Activated naive CD8-positive, alpha-beta T cell treated with anti-CD3 and anti-CD28 coated beads, Interleukin-2, amount 50 U/mL, for 24 hours (primary cell): ENCODE measurements at places on chromosomes 2 and 18.

DNA sequence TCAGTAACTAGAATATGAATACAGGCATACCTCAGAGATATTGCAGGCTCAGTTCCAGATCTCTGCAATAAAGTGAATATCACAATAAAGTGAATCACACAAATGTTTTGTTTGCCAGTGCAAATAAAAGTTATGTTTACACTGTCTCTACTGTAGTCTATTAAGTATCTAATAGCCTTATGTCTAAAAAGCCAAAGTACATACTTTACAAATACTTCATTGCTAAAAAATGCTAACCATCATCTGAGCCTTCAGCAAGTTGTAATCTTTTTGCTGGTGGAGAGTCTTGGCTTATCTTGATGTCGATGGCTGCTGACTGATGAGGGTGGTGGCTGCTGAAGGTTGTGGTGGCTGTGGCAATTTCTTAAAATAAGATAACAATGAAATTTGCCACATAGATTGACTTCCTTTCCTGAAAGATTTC, 159.4 kb downstream of the MYO1B start:
- DNase-seq = no peak

DNA sequence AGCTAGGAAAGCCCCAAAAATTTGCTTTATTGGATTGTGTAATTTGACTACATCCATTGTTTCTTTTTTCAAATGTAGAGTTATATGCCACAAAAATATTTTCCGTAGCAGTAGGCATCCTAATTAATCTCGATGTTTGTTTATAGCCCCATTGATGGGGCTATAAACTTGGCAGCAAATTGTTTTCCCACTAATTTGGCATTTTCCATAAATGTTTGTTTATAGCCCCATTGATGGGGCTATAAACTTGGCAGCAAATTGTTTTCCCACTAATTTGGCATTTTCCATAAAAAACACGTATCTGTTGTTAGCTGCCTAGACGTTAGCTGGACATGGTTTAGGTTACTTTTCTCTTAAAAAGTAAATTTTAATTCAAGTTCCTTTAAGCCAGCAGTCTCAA, 23.8 kb downstream of the MSH2 start:
- no peak for DNase-seq

DNA sequence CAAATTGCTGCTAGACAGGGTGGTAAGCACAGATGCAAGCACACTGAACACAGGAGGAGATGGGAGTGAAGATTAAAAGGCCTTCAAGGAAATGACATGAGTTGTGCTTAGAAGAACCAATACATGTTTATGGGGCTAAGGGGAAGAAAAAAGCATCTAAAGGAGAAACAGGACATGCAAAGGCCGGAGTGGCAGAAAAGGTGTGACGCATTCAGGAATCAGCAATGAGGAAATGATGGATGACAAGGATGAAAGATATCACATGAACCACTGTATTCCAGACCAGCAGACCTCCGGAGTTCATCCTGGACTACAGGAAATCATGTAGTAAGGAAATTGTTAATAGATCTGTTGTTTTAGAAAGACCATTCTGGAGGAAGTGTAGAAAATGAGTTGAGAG, 42.8 kb downstream of the PPP4R1 start:
- DNase-seq = no peak

- no peak for DNase-seq
Observed at GRCh38 chr2:6896930-6897759, 19.6 kb downstream of the RSAD2 start.

DNA sequence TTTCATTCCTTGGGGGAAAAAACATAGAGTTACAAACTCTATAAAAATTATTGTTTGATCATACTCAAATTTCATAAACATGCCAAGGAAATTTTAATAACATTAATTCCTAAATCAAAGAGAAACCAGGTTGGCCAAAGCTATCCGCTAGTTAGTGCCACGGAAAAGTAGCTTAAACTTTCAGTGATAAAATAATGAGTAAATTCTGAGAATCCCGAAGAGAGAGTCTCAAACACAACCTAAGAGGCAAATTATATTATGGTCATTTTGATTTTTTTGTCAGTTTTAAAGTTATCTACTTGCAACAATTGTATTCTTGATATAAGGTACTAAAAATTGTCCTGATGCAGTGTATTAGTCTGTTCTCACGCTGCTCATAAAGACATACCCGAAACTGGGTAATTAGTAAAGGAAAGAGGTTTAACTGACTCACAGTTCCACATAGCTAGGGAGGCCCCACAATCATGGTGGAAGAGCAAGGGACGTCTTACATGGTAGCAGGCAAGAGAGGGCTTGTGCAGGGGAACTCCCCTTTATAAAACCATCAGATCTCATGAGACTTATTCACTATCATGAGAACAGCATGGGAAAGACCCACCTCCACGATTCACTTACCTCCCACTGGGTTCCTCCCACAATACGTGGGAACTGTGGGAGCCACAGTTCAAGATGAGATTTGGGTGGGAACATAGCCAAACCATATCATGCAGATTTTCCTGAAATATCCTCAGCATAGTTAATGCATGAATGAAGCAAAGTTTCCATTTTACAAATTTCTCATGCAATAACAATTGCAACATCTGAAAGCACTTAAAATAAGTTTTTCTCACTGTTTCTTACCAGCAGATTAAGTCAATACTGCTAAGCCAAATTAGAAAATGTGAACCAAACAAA, 205.9 kb upstream of the STK17B start:
- DNase-seq = peak; percentile 36

- no peak for DNase-seq
Observed at GRCh38 chr2:5510082-5510481, 182.1 kb upstream of the SOX11 start.

- no peak for DNase-seq
Observed at GRCh38 chr2:55587-56448, 9.5 kb upstream of the FAM110C start.

DNA sequence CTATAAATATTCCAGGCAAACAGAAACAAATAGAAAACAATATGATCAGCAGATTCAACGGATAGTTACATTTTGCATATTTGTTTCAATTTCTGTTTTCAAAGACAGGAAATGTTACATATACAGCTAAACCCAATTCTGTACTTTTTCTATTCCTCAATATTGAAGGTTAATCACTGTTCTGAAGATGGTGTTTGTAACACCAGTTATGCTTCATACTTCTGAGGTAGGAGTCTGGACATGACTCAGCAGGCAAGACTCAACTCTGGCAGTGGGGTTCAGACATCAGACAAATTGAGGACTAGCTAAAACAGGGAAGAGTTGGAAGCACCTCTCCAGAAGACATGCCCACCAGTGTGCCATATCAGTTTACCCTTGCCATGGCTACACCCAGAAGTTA, 16.6 kb downstream of the SERPINB13 start:
- DNase-seq = no peak

GRCh38 chr18:24734058-24734457, 273.6 kb downstream of the HRH4 start:
- DNase-seq = no peak

DNA sequence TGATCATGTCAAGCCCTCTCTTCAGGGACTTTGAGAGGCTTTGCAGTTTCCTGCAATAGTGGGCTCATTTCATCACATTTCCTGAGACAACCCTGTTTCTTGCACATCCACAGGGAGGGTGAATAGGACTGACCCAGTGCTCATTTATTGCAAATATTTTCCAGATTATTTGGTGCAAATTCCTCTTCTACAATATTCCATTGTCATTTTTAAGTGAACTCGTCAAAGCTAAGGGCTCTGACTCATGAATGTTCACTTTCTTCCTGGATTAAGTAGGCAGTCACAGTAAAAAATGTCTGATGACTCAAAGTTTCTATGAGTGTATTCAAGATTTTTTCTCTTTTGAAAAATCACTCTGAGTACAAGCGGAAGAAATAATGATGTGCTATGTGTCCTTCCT, 225.5 kb upstream of the GALNT5 start:
- DNase-seq = no peak

GRCh38 chr2:127228102-127228501, 8.0 kb upstream of the CYP27C1 start:
- DNase-seq = no peak

- DNase-seq = no peak
Observed at GRCh38 chr18:47558110-47558750, 306.8 kb upstream of the SKOR2 start.

- DNase-seq = no peak
Observed at GRCh38 chr2:46854260-46854659, 61.3 kb downstream of the MCFD2 start.

DNA sequence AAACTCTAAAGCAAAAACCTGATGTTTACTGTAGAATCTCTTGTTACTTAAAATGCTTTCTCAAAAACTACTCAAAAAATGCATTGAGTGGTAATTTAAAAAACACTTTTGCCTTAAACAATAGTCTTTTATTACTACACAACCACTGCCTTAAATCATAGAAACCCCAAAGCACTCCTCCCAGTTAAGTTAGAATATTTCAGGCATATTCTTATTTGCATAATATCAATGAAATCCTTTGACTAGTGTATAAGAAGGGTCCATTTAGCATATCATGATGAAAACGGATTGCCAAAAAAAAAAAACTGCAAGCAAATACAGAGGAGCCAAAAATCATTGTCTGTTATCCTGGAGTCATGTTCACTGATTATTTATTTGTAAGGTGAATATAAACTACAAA, 119.2 kb downstream of the PTPRM start:
- DNase-seq = no peak

GRCh38 chr2:177430411-177430810, 37.8 kb downstream of the AGPS start:
- no peak for DNase-seq

GRCh38 chr2:86790676-86791572, at the start of gene CD8A:
TSS of gene CD8A (minus strand) at chr2:86790913. CDS start at chr2:86790825, 88 bp downstream.
- DNase-seq = peak; percentile 80

- DNase-seq = no peak
Observed at GRCh38 chr18:53749766-53750165, 474.7 kb downstream of the MBD2 start.

DNA sequence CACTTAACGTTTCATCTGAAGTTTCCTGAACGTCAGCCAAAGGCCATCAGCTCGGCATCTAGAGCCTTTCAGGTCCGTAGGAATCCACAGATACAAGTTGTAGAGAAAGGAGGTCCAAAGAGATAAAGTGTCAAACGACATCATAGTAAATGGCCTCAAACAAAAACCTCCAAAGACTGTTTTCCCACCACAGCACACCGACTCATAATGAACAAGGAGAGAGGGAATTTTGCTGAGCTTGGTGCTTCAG, 150.3 kb downstream of the PXDN start:
- no peak for DNase-seq

DNA sequence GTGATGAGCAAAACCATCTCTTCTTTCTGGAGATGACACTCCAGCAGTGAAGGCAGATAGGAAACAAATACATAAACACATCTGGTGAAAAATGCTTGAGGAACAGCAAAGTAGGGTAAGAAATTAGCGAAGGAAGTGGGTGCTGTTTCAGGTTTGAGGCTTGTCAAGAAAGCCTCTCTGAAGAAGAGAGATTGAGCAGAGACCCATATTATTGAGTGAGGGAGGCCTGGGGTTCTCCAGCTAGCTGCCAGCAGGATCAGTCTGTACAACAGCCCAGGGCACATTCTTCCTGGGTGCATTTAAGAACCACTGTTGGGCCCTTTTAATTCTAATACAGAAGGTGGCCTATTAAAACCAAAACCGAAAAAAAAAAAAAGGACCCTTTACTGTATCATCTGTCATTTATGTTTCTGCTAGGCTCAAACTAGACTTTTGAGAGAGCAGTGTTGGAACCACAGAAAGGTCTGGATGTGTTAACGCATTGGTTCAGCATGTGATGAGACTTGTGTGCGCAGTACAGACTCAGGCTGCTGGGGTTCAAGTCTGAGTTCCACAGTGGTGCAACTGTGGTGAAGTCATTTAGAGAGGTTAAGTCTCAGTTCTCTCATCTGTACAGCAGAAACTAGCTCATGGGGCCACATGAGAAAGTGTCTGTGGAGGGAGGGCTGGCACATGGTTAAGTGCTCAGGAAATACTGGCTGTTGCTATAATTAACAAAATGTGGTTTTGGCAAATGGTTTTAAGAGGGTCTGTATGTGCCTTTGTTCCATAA, 28.9 kb downstream of the MGAT5 start:
- peak; percentile 41 for DNase-seq

- no peak for DNase-seq
Observed at GRCh38 chr2:57291209-57291608, 755.4 kb upstream of the VRK2 start.

GRCh38 chr2:208175840-208176153, 12.4 kb upstream of the CRYGA start:
- DNase-seq = no peak

- no peak for DNase-seq
Observed at GRCh38 chr2:152505495-152505906, 170.5 kb downstream of the FMNL2 start.

GRCh38 chr2:99451280-99451679, 38.5 kb downstream of the REV1 start:
- no peak for DNase-seq

GRCh38 chr2:15662026-15662425, 70.4 kb downstream of the DDX1 start:
- DNase-seq = no peak

GRCh38 chr18:79191956-79192355, 122.8 kb downstream of the ATP9B start:
- DNase-seq = no peak

GRCh38 chr2:189618197-189618596, 37.6 kb upstream of the SLC40A1 start:
- no peak for DNase-seq

- no peak for DNase-seq
Observed at GRCh38 chr18:32803568-32803967, 30.7 kb upstream of the KLHL14 start.

- DNase-seq = no peak
Observed at GRCh38 chr2:126187668-126188067, 468.3 kb upstream of the GYPC start.

DNA sequence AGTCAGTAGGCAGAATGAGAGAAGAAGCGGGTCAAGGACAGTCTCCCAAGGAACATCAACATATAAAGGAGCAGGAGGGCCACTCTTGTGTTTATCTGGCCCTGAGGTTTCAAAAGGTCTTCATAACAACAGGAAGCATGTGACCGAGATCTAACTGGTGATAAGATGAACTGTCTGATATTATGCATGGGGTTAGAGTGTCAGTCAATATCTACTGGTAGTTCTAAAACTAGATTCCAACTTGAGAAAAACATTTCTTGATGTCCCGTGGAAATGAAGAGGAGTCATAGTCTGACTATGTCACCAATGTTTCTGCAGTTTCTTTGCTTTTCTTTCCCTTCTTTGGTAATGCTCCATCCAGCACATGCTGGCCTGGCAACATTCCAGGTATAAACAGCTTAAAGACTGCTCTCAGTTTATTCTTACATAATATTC, 77.5 kb upstream of the ITPRID2 start:
- DNase-seq = no peak

GRCh38 chr2:138652378-138652777, 127.8 kb downstream of the NXPH2 start:
- no peak for DNase-seq

DNA sequence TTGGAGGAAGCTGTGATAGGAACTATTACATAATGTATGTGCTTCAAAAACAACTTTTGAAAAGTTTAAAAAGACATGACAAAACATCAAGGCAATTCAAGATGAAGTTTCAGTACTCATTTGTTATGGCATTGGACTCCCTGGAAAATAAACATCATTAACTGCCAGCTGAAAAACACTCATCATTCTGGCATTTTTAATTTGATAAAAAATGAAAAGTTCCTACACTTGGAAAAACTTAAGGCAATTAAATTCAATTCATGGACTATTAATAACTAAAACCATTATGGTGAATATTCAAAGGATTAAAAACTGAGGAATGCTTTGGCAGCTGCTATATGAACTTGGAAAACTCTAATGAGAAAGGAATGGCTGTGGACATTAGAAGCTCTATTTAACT, 8.5 kb downstream of the TYW5 start:
- DNase-seq = no peak
